Testis (tissue), 5 donors: ENCODE measurements at places on chromosomes 6 and 20. TPM values are rescaled to one million over a fixed set of nuclear protein-coding genes. Genes with fewer than 3 reads are reported as not detected.

The TMEM217 gene
- 13.3 TPM for total RNA-seq

DNA sequence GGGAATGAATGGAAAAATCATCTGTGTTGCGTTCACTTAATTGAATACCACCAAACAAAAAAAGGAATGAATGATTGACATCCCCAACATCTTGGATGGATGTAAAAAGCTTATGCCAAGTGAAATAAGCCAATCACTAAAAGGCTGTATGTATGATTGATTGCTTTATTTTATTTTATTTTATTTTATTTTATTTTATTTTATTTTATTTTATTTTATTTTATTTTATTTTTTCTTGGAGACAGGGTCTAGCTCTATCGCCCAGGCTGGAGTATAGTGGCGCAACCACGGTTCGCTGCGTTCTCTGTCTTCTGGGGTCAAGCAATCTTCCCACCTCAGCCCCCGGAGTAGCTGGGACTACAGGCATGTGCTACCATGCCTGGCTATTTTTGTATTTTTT, 263.3 kb downstream of the CDKAL1 start:
- no peaks in the 10 kb centered on the region for H3K27me3 ChIP-seq
- H3K36me3 ChIP-seq: no peaks in the 10 kb centered on the region
- H3K27ac ChIP-seq: no peak overlapping the region
- no peak for DNase-seq

DNA sequence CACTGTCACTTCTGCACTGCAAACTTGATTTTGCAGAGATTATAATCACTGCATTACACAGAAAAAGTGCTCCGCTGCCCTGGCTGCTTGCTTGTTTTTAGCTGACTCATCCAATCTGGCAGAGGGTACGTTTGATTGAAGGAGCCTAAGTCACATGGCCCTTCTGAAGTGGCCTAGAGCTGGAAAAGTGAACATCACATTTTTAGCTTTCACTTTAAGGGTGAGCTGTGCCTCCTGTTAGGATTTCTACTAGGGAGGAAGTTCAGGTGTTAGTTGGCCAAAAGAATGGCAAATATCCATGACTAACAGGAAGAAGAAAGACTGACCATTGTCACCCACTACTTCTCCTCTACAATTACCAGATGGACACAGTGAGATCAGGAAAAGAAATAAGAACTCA, 889.1 kb upstream of the MAP3K7 start:
- no peak overlapping the region for H3K4me3 ChIP-seq
- no peak overlapping the region for H3K27ac ChIP-seq
- H3K27me3 ChIP-seq: no peaks in the 10 kb centered on the region
- no peaks in the 10 kb centered on the region for H3K4me1 ChIP-seq
- no peaks in the 10 kb centered on the region for H3K36me3 ChIP-seq
- DNase-seq: peak; percentile 16

- H3K36me3 ChIP-seq: no peaks in the 10 kb centered on the region
- no peak overlapping the region for H3K27ac ChIP-seq
- DNase-seq: peak; percentile 62
- H3K27me3 ChIP-seq: no peaks in the 10 kb centered on the region
- no peaks in the 10 kb centered on the region for H3K4me1 ChIP-seq
Observed at GRCh38 chr20:41738604-41739206, 120.5 kb upstream of the CHD6 start.

DNA sequence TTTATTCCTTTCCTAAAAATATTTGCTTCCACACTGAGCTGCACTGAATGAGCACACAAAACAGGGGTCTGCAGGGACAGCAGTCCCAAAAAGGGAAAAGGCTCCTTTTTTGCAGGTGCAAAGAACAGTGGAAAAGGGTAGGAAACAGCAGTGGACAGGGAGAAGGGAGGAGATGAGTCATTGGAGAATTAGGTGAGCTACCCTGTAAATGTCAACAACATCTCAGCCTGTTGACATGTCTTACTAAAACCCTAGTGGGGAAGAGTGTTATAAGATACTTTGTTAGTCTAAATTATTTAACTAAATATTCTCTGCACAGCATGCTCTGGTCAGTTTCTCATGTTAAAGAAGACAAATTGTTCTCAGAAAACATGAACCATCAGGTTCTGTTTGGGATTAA, 151.5 kb upstream of the FBXL4 start:
- no peaks in the 10 kb centered on the region for H3K27me3 ChIP-seq
- H3K27ac ChIP-seq: no peak overlapping the region
- DNase-seq: no peak
- no peaks in the 10 kb centered on the region for H3K4me1 ChIP-seq
- no peaks in the 10 kb centered on the region for H3K36me3 ChIP-seq

- DNase-seq: no peak
- H3K36me3 ChIP-seq: no peaks in the 10 kb centered on the region
- H3K4me3 ChIP-seq: no peak overlapping the region
- H3K27me3 ChIP-seq: no peaks in the 10 kb centered on the region
- no peak overlapping the region for H3K27ac ChIP-seq
- H3K4me1 ChIP-seq: no peaks in the 10 kb centered on the region
Observed at GRCh38 chr20:24181151-24181550, 192.6 kb upstream of the GGTLC1 start.

DNA sequence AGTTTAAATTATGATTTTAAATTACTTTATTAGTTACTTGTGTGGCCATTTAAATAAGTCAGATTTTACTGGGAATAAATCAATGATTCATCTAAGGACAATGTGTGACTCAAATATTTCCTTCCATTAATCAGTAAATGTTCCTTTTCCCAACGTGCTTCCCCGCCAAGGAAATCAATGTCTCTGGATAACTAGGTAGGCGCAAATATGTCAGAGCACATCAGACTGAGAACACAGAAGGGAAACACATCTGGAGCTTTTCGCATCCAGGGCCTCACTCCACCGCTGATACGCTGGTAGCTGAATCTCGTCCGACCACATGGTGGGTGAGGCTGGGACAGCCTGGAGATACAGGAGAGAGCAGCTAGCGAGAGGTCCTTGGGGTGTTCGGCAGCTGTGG, 56.4 kb upstream of the RPS6KA2 start:
- no peaks in the 10 kb centered on the region for H3K4me1 ChIP-seq
- no peak overlapping the region for H3K27ac ChIP-seq
- H3K4me3 ChIP-seq: no peak overlapping the region
- no peak for DNase-seq
- H3K36me3 ChIP-seq: no peaks in the 10 kb centered on the region
- no peaks in the 10 kb centered on the region for H3K27me3 ChIP-seq

- H3K4me1 ChIP-seq: no peaks in the 10 kb centered on the region
- no peak for DNase-seq
- no peaks in the 10 kb centered on the region for H3K27me3 ChIP-seq
- no peaks in the 10 kb centered on the region for H3K36me3 ChIP-seq
- H3K27ac ChIP-seq: no peak overlapping the region
Observed at GRCh38 chr6:149212892-149213801, 104.4 kb upstream of the TAB2 start.

GRCh38 chr6:30720738-30721197, 616 bp downstream of the TUBB start:
- H3K27me3 ChIP-seq: no peaks in the 10 kb centered on the region
- H3K4me1 ChIP-seq: peaks cover 30% of the 10 kb centered on the region
- H3K27ac ChIP-seq: peak overlapping the region; percentile 90
- H3K36me3 ChIP-seq: no peaks in the 10 kb centered on the region
- DNase-seq: peak; percentile 84
- peak overlapping the region; percentile 73 for H3K4me3 ChIP-seq

DNA sequence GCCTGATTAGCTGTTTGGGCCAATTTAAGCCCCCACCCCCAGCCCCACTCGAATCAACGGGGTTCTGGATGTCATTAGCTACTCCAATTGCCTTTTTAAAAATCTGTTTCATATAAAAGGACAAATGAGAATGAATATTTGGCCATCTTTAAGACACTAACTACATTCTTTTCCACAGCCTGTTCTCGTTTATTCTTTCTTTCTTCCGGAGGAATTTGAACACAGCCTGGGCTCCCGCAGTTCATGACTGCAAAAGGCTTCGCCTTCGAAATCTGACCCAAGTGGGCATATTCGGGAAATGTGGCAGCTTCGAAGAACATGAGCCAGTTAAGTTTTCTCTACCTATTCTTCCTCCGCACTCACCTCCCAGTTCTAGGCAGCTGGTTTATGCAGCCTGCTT, 49.4 kb upstream of the NFATC2 start:
- no peak overlapping the region for H3K27ac ChIP-seq
- H3K4me3 ChIP-seq: no peak overlapping the region
- H3K4me1 ChIP-seq: no peaks in the 10 kb centered on the region
- no peak for DNase-seq
- H3K27me3 ChIP-seq: no peaks in the 10 kb centered on the region
- no peaks in the 10 kb centered on the region for H3K36me3 ChIP-seq

- DNase-seq: no peak
- H3K4me3 ChIP-seq: no peak overlapping the region
- H3K36me3 ChIP-seq: no peaks in the 10 kb centered on the region
- no peaks in the 10 kb centered on the region for H3K4me1 ChIP-seq
- no peak overlapping the region for H3K27ac ChIP-seq
- H3K27me3 ChIP-seq: no peaks in the 10 kb centered on the region
Observed at GRCh38 chr20:47031004-47031403, 136.4 kb downstream of the EYA2 start.

DNA sequence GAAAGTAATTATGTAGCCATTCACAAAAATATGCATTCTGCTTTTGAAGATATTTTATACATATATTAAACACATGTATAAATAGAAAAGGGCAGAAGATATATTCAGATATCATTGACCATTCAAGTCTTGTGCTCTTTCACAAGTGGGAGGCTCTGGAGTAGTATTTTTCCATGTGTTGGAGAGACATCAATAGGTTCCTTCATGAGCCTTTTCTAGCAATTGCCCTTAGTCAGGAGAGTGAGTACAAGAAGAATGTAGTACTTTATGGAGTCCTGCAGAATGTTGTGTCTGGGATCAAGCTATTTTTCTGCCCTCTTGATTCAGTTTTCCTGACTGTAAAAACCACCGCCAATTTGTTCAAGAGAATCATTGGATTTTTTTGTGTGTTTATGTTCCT, 117.9 kb downstream of the LRRC1 start:
- H3K36me3 ChIP-seq: no peaks in the 10 kb centered on the region
- no peak overlapping the region for H3K4me3 ChIP-seq
- no peaks in the 10 kb centered on the region for H3K27me3 ChIP-seq
- H3K4me1 ChIP-seq: no peaks in the 10 kb centered on the region
- DNase-seq: no peak

The SLC22A3 gene
- 10.3 TPM for total RNA-seq

The ARMC2 gene
- 24.0 TPM for total RNA-seq

- H3K36me3 ChIP-seq: no peaks in the 10 kb centered on the region
- H3K27ac ChIP-seq: no peak overlapping the region
- DNase-seq: peak; percentile 7
- no peaks in the 10 kb centered on the region for H3K27me3 ChIP-seq
- H3K4me3 ChIP-seq: no peak overlapping the region
Observed at GRCh38 chr20:41179961-41180360, 42.6 kb downstream of the PLCG1 start.
